A172 (cell line): ENCODE measurements at places on chromosomes 2 and 18.

DNA sequence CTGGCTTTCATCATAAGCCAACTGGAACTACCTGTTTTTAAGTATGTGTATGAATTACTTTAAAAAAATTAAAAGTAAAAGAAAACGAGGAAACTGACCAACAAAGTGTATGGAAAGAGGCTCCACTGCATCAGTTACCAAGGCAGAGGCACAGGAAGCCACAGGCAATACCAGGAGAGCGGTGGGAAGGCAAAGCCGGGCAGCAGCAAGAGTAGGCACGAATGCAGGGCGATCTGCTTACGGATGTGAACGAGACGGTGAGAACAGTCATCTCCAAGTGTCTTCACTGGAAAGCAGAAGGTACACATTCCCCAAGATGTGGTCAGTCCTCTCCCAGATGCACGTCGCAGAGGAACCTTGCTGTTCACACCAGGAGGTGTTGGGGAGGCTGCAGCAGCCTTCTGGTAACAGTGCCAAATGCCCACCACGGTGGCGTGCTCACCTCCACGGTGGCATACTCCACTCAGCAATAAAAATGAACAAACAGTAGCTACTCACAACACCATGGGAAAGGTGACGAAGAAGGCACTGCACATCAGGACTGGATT, 43.1 kb downstream of the HS6ST1 start:
- no peak for DNase-seq

DNA sequence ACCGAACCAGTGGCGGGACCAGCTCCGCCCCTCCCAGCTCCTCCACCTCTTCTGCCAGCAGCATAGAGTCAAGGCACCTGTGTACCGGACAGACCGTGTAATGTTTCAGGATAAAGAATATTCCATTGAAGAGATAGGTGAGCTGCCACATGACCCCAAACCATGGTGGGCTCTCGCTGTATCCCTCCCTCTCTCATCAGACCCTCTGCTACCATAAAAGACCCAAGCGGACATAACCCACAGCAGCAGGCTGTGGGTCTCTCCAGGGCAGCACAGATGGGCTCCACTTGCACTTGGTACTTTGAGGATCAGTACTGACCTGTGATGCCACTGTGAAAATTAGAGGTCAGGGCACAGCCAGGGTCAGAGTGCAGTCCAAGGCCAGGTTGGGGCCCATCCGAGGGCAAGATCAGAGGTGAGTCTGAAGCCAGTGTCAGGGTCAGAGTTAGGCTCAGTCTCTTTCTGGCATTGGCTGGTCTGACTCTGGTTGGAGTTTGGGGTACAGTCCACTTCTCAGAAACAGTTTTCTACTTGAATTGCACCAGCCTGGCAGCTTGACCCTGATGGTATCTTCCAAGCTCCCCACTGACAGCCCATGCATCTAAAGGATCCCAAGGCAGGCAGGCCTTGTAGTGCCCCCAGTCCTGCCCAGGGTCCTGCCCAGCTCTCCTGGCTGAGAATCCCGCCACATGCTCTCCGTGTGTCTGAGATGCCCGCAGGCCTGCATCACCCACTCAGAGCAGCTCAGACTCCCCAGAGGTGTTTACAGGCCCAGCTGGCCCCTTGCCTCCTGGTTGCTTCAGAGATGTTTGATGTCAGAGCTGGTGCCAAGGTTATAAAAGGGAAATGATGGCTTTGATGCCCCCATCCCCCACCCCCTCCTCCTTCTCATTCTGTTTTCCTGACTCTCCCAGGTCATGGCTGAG, 212.1 kb downstream of the DYSF start:
- no peak for DNase-seq

GRCh38 chr2:46333912-46334311, 36.7 kb downstream of the EPAS1 start:
- DNase-seq, result no peak

- no peak for DNase-seq
These were observed 511.5 kb downstream of the TNS1 start for GRCh38 chr2:217491271-217491670.

DNA sequence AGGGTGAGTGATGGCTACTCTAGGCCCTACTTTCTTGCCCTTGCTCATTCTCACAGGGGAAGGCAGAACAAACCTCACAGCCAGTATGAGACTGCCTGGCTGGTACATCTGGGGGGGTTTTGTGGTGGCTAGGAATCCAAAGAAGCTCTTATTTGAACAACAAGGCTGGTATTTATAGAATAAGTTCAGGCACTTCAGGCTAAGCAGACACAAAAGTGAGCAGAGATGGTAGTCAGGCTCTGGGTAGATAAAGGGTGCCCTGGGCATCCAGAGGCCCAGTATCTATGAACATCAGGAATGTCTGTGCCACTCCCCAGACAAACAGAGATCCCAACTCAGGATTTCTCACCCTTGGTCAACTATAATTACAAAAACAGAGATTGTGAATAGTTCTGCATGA, 57.2 kb upstream of the RTN4 start:
- DNase-seq, result peak; percentile 36

GRCh38 chr2:20080839-20081415, 29.5 kb upstream of the LAPTM4A start:
- no peak for DNase-seq

- no peak for DNase-seq
These were observed 70.3 kb upstream of the CTLA4 start for GRCh38 chr2:203797276-203797675.

DNA sequence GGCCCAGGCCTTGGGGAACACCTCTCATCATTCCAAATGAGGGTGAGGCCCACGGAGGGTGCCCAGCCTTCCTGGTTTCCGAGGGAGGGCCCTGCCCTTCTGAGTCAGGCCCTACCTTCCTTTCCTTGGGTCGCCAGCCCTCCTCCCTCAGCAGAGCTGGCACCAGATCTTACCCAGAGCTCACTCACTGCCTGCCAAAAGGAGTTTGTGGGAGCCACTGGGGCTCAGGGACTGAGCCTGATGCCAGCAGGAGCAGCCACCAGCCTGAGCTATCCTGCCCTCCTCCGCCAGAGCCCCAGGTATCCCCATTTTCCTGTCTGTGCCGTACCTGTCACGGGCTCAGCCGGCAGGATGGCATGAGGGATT, 64.1 kb downstream of the NRP2 start:
- DNase-seq, result no peak

- peak; percentile 47 for DNase-seq
These were observed 49.8 kb downstream of the FBLN7 start for GRCh38 chr2:112187805-112188596.

- no peak for DNase-seq
These were observed 23.4 kb upstream of the RPL31 start for GRCh38 chr2:100978582-100979191.

DNA sequence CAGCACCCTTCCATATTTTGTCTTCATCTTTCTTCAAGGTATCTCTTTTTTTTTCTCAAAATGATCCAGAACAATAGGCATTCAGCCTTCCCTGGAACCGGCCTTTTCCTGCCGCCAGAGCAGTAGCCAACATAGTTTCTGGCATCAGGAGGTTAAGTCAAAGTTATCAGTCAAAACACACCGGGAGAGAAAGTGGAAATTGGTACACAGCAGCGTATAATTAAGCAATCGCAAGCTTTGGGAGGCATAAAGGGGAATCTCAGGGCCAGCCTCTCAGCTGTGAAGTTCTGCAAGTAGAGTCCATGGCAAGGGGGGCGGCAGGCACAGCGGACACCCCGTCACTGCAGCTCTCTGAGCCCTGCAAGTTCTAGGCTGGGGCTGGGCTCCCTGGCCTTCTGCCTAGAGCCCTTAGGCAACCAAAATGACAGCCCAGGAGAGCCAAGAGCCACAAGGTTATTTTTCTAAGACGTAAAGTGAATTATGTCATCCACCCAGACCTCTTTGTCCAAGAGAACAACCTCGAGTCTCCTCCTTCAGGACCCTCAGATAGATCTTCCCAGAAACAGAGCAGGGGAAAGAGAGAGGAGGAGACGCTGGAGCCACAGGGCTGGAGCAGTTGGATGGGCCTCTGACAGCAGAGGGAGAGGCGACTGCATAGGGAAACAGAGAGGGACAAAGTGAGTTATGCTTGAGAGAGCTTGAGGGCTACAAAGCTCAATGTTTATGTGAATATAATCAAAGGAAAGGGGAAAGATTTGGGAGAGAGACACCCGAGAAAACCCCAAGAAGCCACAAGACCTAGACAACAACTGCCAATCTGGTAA, 114.7 kb downstream of the BCL2L11 start:
- no peak for DNase-seq

- no peak for DNase-seq
These were observed 61.9 kb upstream of the ALK start for GRCh38 chr2:29983308-29983707.

GRCh38 chr2:217260441-217261115, 400.7 kb upstream of the TNP1 start:
- no peak for DNase-seq

DNA sequence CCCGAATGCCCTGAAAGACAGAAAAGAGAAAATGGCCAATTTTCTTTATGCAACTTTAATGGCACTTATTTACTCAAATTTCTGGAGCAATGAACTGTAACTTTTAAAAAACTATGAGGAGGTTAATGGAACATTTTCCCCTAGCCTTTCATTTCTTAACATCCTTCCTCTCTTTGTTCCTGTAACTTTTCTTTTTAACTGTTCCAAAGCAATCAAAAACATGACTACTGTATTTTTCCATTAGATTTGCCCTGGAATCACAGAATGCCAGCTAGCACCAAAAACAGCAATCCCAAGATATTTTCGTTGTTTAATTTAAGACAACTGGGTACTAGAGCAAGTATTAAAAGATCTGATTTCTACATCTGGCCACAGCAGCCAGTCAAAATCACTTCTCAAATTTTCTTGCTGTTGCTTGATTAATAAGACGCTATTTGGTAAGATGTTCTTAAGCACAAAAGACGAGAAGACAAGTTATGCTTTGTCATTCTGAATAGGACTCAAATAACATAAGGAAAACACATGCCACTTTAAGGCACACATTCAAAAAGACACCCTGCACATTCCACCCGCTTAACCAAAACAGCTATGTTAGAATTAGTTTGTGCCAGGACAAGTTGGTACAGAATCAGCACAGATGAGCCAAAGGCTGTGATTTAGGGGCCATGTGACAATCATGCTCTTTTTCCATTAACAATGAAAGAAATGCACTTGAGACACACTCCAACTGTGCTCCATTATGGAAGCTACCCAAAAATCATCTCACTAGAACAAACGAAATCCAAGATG, 3.6 kb downstream of the STARD7 start:
- no peak for DNase-seq

DNA sequence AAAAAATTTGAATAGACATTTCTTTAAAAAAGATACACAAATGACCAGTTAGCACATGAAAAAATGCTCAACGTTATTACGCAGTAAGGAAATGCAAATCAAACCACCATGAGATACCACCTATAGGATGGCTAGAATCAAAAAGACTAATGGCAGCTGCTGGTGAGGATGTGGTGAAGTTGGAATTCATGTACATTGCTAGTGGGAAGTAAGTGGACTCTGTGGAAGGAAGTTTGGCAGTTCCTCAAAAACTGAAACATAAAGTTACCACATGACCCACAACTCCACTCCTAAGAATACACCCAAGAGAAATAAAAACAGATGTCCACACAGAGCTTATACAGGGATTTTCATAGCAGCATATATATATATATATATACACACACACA, 51.2 kb downstream of the MBP start:
- no peak for DNase-seq

GRCh38 chr2:110770404-110770958, 38.1 kb downstream of the ACOXL start:
- DNase-seq, result no peak

GRCh38 chr2:240438810-240439697, 3.6 kb downstream of the GPC1 start:
- DNase-seq, result no peak

GRCh38 chr2:119513832-119514231, 10.5 kb downstream of the SCTR start:
- no peak for DNase-seq

DNA sequence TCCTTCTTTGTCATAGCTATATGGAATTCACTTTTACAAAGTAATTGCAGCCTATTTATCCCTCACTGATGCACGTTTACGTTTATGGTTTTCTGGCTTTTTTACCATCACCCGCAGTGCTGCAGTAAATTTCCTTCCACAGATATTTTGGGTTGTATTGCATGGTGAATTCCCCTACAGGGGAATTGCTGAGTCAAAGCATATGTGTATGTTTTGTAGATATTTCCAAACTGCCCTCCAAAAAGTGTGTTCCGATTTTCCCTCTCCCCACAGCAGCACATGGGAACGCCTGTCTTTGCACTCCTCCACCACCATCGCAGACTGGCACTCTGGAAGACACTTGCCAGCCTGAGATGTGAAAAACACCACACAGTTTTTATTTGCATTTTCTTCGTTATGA, 80.6 kb upstream of the UXS1 start:
- no peak for DNase-seq

DNA sequence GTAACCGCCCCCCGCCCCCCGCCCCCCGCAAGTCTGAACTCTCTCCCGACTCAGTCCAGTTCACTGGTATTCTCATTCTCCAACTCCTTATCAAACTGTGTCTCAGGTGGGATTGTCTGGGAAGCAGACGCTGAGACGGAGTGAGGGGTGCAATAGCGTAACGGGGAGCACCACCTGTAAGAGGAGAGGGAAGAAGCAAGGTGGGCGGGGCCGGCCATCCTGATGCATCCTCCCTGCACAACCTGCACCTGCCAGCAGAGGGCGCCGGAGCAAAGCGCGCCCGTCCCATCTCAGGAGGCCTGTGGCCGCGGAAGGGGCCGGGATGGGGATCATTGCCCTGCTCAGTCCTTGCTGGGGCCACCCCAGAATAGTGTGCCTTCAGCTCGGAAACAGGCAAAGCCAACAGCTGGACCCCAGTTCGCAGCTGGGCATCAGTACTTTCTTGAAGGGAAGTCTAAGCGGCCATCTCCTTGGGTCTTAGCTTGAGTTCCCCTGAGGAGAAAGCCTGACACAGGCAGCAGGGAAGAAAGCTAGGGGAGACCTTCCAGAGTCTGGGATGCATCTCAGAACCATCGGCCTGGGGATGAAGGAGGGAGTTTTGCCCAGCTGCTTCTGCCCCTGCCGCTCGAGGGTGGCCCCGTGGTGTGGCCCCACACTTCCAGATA, 208.0 kb downstream of the TFCP2L1 start:
- peak; percentile 71 for DNase-seq

DNA sequence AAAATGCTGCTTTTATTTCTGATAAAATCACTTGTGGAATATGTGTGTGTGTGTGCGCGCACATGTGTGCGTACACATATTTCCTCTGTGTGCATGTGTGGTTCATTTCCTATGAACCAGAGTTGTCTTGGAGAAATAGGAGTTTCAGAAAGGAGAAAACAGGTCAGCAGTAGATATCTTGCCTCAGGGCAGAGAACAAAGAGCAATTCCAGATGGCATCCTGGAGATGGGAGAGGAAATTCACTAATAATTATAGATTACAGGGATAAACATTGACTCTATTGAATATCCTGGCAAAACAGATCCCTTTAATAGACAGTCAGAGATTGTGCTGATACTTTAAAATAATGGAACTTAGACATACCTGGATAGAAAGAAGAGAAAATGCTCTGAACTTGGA, 298.0 kb downstream of the TRIB2 start:
- no peak for DNase-seq

GRCh38 chr18:70994116-70994515, 705.3 kb downstream of the SOCS6 start:
- no peak for DNase-seq

- DNase-seq, result no peak
These were observed 349.4 kb upstream of the POU3F3 start for GRCh38 chr2:104504331-104505073.
